KG1 (cell line): ENCODE measurements at places on chromosomes 2 and 18.

GRCh38 chr2:194252127-194252526 lies 1404.9 kb upstream of the SLC39A10 start:
- no peak for DNase-seq

DNA sequence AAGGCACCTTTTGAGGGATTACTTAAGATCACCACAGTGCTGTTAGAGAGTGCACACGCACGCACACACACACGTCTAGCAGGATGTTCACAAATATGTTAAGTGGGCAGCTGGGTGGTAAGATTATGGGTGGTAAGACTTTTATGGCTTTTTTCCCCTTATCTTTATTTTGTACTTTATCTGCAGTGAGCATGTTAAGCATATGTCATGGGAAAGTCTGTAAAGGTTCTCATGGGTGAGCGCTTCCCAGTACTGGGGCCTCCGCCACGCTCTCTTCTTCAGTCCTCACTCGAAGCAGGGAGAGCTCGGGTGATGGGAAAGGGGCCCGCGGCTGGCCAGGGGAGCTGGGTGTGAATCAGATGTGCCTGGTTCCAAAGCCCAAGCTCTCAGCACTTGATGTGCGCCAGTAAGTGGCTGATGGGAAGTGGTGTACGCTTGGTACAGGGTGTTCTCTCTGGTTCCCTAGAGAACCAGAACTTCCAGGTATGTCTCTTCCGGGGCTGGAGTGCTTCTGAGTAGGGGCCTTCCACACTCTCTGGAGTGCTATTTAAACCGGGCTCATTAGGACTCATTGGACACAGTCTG lies 83.9 kb upstream of the YWHAQ start:
- no peak for DNase-seq

GRCh38 chr2:183024339-183025095 lies 13.7 kb downstream of the NCKAP1 start:
- DNase-seq: no peak

- DNase-seq: no peak
These were observed 160.4 kb downstream of the HDAC4 start for GRCh38 chr2:239240414-239240881.
